ENCODE measurements at places on chromosomes 5 and 9. TPM values are rescaled to one million over a fixed set of nuclear protein-coding genes. Genes with fewer than 3 reads are reported as not detected.

Gene C9orf50
- not detected for total RNA-seq

Gene GABRG2
- not detected for total RNA-seq

Gene ZNF879
- 0.48 TPM for total RNA-seq

Gene DOCK2
- 3.1 TPM for total RNA-seq

Gene CDH6
- 0.07 TPM for total RNA-seq

Gene FOXD4L3
- total RNA-seq, result 0.14 TPM

Gene PDE8B
- total RNA-seq, result 2.0 TPM

Gene PCDH12
- not detected for total RNA-seq

Gene MAP1B
- 55.9 TPM for total RNA-seq

Gene TNC
- total RNA-seq, result 0.85 TPM

Gene AK8
- 0.92 TPM for total RNA-seq

Gene BSPRY
- total RNA-seq, result 0.07 TPM

Gene ERMP1
- 17.7 TPM for total RNA-seq

Gene FRRS1L
- total RNA-seq, result 0.27 TPM

Gene PCDHGA7
- 0.74 TPM for total RNA-seq

Gene QRFP
- total RNA-seq, result not detected

Gene ARSI
- 30.6 TPM for total RNA-seq

Gene NEURL1B
- total RNA-seq, result 10.0 TPM

Gene ARHGEF28
- 11.6 TPM for total RNA-seq

Gene GABRA1
- total RNA-seq, result not detected

Gene ADCY2
- not detected for total RNA-seq

Gene FOXD4
- total RNA-seq, result 0.13 TPM

Gene PTGR1
- 287 TPM for total RNA-seq

Gene CMYA5
- 0.06 TPM for total RNA-seq

Gene ITK
- 0.08 TPM for total RNA-seq

Gene OTP
- total RNA-seq, result 0.09 TPM

Gene HMGCR
- total RNA-seq, result 21.8 TPM

Gene BARX1
- total RNA-seq, result 11.5 TPM

Gene TLR4
- total RNA-seq, result 0.10 TPM

Gene ZFR
- 53.6 TPM for total RNA-seq

Gene GRM6
- not detected for total RNA-seq

Gene SH3GL2
- 0.07 TPM for total RNA-seq

Gene IFNA21
- not detected for total RNA-seq

Gene HAVCR2
- total RNA-seq, result 0.23 TPM

Gene ENTREP1
- total RNA-seq, result 0.74 TPM

Gene ENTR1
- total RNA-seq, result 67.9 TPM

Gene FBN2
- 17.6 TPM for total RNA-seq

All from A549 treated with AZD2906 at 1 μM for 4 hours (cell line).